ENCODE measurements at places on chromosomes 13 and 19. TPM values are rescaled to one million over a fixed set of nuclear protein-coding genes. Genes with fewer than 3 reads are reported as not detected.

- peak overlapping the region; percentile 87 for H3K4me3 ChIP-seq
- H3K27me3 ChIP-seq: no peaks in the 10 kb centered on the region
- peak overlapping the region; percentile 98 for H3K27ac ChIP-seq
- no peak for DNase-seq
Measured at GRCh38 chr19:677601-678436, 1.6 kb downstream of the FSTL3 start.

DNA sequence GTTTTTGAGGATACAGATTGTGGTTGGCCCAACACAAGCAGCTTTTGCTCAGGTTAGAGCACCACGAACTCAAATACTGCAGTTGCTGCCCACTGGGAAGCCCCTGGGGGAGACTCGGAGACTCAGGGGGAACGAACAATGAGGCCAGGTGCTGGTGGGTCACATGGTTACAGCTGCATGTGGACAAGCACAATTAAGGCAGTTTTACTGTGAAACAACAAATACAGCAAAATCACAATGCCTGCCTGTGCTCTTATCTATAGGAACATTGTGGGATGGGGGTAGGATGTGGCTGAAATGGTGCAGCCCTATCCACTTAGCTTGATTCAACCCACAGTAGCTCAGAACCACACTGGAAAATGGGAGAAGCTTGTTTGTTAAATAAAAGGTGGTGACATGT is 119.7 kb upstream of the SPATA13 start:
- H3K27ac ChIP-seq: no peak overlapping the region
- no peaks in the 10 kb centered on the region for H3K36me3 ChIP-seq
- no peaks in the 10 kb centered on the region for H3K4me1 ChIP-seq
- no peaks in the 10 kb centered on the region for H3K27me3 ChIP-seq
- DNase-seq: no peak

GRCh38 chr13:23683084-23683483 is 112.9 kb downstream of the TNFRSF19 start:
- H3K4me3 ChIP-seq: no peak overlapping the region
- H3K36me3 ChIP-seq: no peaks in the 10 kb centered on the region
- peaks cover 4% of the 10 kb centered on the region for H3K4me1 ChIP-seq
- H3K27ac ChIP-seq: no peak overlapping the region

DNA sequence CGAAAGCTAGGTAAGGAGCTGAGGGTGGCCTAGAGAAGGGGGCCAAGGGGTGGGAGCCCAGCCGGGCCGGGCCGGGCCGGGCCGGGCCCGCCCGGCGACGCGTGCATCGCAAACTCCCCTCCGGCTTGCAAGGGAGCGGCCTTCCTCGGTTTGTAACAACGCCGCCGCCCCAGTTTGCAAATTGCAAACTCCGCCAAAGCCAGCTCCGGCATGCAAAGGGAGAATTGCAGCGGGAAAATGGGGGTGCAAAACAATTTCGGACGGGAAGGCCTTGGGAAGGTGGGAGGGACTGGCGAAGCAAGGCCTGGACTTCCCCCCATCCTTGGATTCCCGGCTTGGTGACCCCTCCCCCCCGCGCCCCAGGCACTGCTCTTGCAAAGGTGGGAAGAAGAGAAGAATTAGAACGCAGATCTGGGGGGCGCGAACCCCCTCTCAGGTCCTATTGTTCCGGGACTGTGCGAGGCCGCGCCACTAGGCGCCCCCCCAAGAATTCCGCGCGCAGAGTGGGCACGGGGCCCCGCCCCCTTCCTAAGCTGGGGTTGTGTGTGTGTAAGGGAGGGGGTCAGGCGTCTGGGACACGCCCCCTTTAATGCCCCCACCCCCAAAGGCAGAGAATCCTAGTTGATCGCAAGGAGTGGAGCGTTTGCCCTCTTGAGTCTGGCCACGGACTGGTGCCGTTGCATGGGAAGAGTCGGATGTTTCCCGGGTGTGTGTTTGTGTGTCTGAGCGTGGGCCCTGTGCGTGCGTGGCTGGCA is 926 bp downstream of the PRR12 start:
- DNase-seq: no peak
- H3K36me3 ChIP-seq: peaks cover 24% of the 10 kb centered on the region
- peaks cover 28% of the 10 kb centered on the region for H3K4me1 ChIP-seq
- H3K4me3 ChIP-seq: peak overlapping the region; percentile 90
- no peaks in the 10 kb centered on the region for H3K27me3 ChIP-seq

DNA sequence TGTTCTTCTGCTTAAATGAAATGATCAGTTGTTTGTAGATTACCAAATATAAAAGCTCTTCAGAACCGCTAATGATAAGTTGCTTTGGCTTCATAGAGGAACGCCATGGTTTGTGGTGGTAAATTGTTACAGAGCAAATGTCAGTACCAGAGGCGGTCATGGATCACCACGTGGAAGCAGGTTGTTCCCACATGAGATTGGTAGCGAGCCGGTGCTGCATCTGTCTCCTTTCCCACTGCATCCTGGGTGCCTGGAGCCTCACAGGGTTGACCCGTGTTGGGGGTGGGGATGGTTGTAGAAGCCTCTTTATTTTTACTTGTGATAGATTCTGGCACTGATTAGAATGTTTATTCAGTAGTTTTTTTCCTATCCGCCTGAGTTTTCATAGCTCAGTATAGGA is 14.7 kb downstream of the GARRE1 start:
- H3K4me3 ChIP-seq: no peak overlapping the region
- no peak for DNase-seq
- H3K27me3 ChIP-seq: no peaks in the 10 kb centered on the region
- peaks cover 70% of the 10 kb centered on the region for H3K4me1 ChIP-seq
- H3K36me3 ChIP-seq: no peaks in the 10 kb centered on the region
- peak overlapping the region; percentile 84 for H3K27ac ChIP-seq

GRCh38 chr19:35908973-35909683 is 1.0 kb upstream of the TYROBP start:
- no peaks in the 10 kb centered on the region for H3K4me1 ChIP-seq
- H3K27me3 ChIP-seq: no peaks in the 10 kb centered on the region
- peak; percentile 85 for DNase-seq
- no peak overlapping the region for H3K27ac ChIP-seq

DNA sequence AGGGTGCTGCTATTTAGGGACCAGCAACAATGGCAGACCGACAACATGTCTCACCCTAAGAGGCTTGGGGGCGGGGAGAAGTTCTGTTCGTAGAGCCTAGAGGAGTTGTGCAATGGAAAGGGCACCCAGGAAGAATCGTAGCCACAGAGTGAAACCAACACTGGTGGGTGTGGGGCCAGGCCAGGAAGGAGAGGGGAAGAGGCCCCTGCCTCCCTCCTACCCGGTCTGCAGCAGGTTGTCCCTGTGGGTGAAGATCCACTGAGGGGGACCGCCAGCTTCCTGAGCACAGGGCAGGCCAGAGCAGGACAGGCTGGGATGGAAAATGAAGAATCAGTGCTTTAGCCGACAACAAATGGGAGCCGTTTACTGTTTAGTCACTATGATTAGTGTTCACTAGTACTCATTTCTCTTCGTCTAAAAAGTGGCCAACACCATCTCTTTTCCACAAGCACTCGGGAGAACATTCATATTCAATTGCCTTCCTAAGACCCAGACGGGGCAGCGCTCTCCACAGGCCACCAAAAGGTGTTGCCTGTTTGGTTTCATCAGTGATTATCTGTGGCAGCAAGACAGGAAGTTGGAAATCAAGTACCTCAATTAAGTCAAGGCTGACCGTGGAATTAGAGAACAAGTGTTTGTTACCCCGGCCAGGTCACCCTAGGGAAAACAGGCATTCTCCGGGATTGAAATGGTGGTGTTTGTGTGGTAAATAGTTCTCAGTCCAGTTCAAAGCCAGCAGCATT is 1.1 kb upstream of the ATP11A start:
- H3K27me3 ChIP-seq: no peaks in the 10 kb centered on the region
- no peak for DNase-seq
- peak overlapping the region; percentile 89 for H3K4me3 ChIP-seq
- H3K36me3 ChIP-seq: no peaks in the 10 kb centered on the region

GRCh38 chr13:51501592-51502152 is 48.8 kb upstream of the INTS6 start:
- no peak overlapping the region for H3K4me3 ChIP-seq
- H3K36me3 ChIP-seq: no peaks in the 10 kb centered on the region
- no peak overlapping the region for H3K27ac ChIP-seq
- no peaks in the 10 kb centered on the region for H3K27me3 ChIP-seq

- peaks cover 76% of the 10 kb centered on the region for H3K36me3 ChIP-seq
- no peaks in the 10 kb centered on the region for H3K4me1 ChIP-seq
- no peak overlapping the region for H3K4me3 ChIP-seq
- H3K27me3 ChIP-seq: no peaks in the 10 kb centered on the region
- DNase-seq: no peak
Measured at GRCh38 chr19:34766386-34766785, 6.6 kb downstream of the ZNF599 start.

DNA sequence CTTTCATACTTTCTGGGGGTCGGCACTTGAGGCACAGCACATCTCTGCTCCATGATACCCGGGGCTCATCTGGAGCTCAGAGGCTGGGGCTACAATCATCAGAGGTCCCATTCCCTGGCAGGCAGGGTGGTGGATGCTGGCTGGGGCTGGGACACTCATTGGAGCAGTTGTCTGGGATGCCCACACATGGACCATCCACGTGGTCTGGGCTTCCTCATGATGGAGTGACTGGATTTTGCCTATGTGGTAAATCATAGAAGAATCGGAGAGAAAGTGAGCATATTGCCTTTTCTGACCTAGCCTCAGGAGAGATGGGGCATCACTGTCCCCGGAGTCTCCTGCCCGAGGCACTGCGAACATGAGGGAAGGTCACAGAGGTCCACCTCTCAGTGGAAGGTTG is 91.4 kb upstream of the IRS2 start:
- H3K27ac ChIP-seq: no peak overlapping the region
- peaks cover 20% of the 10 kb centered on the region for H3K4me1 ChIP-seq
- no peaks in the 10 kb centered on the region for H3K27me3 ChIP-seq

- H3K27ac ChIP-seq: no peak overlapping the region
- no peaks in the 10 kb centered on the region for H3K36me3 ChIP-seq
- H3K4me1 ChIP-seq: no peaks in the 10 kb centered on the region
- H3K27me3 ChIP-seq: peaks cover 9% of the 10 kb centered on the region
- DNase-seq: no peak
- no peak overlapping the region for H3K4me3 ChIP-seq
Measured at GRCh38 chr13:94674609-94675348, 37.6 kb downstream of the SOX21 start.

DNA sequence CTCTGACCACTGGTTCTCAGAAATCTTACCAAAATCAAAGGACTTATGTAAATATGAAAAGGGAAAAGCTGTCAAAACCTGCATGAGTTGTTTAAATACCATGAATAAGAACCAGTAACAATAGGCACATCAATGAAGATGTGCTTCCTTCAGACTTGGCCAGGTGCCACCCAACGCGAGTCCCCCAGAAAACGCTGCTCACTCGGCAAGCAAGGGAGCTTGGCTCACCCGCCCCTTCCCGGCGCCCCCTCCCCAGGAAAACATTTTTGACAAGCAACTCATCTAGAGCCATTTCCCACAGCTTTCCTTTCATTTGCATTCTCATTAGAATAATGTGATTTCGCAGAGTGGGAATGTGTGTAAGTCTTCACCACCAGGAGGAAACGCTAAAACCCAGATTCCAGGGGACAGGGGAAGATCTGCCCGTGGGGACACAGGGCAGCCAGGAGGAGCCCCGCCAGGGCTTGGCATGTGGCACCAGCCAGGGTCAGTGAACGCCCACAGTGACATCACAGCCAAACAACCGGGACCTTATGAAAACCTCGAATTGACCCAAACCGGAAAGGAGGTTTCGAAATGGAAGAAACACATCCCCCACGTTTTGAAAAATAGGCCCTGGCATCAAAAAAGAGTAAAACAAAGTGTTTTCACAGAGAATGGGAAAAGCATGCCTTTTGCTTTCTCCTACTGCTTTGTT is 366.2 kb upstream of the TSHZ3 start:
- no peaks in the 10 kb centered on the region for H3K4me1 ChIP-seq
- no peaks in the 10 kb centered on the region for H3K36me3 ChIP-seq
- DNase-seq: no peak
- no peak overlapping the region for H3K27ac ChIP-seq

GRCh38 chr13:107874456-107874855 is 340.9 kb downstream of the LIG4 start:
- no peak for DNase-seq
- no peaks in the 10 kb centered on the region for H3K27me3 ChIP-seq
- H3K36me3 ChIP-seq: no peaks in the 10 kb centered on the region
- H3K4me1 ChIP-seq: no peaks in the 10 kb centered on the region
- no peak overlapping the region for H3K27ac ChIP-seq
- H3K4me3 ChIP-seq: no peak overlapping the region

DNA sequence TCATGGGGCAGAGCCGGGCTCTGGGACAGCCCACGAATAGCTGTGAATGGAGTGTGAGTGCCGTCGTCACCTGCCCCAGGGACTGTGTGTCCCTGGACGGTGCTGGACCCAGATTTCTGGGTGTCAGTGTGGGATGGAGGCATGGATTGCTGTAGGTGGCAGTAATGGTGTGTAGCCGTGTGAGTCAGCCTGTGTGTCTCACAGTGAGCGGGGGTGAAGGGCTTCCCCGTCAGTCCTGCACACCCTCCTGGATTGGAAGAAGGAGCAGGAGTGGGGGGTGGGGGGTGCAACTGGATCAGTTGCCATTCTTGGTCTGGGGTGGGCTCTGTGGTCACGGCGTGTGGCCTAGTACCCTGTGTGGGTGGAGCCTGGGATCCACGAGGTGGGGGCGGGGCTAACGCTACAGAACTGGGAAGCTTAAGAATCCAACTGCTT is 6.5 kb upstream of the LTBP4 start:
- H3K27ac ChIP-seq: no peak overlapping the region
- peak; percentile 25 for DNase-seq
- peaks cover 22% of the 10 kb centered on the region for H3K4me1 ChIP-seq
- H3K36me3 ChIP-seq: no peaks in the 10 kb centered on the region
- H3K27me3 ChIP-seq: peaks cover 41% of the 10 kb centered on the region
- H3K4me3 ChIP-seq: no peak overlapping the region

DNA sequence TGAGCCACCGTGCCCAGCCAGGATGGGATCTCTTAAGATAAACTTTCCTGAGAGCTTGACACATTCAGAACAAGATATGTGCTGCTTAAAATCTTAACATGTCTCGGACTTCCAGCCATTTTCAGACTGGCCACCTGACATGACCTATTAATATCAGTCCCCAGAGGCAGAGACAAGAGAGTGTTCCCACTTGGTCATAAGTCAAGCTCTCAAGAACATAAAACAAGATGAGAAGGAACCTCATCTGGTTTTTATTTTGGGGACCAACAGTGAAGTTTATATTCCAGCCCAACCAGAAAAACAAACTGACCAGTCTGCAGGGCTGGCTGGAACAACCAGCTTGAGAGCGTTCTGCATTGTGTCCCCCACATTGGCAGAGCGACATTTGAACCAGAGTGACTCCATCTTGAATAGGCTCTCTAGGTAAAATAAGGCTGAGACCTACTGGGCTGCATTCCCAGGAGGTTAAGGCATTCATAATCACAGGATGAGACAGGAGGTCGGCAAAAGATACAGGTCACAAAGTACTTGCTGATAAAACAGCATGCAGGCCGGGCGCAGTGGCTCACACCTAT is 21.8 kb upstream of the PLEKHF1 start:
- H3K4me1 ChIP-seq: peaks cover 23% of the 10 kb centered on the region
- H3K27me3 ChIP-seq: no peaks in the 10 kb centered on the region
- no peak overlapping the region for H3K4me3 ChIP-seq
- no peaks in the 10 kb centered on the region for H3K36me3 ChIP-seq

ELSPBP1 gene
- total RNA-seq: not detected

TICAM1 gene
- 3.7 TPM for total RNA-seq

PRMT1 gene
- total RNA-seq: 124 TPM

CDC42EP5 gene
- 7.1 TPM for total RNA-seq

MAB21L1 gene
- total RNA-seq: 0.27 TPM

GIPC1 gene
- total RNA-seq: 46.2 TPM

CEBPA gene
- total RNA-seq: 7.3 TPM
